ENCODE measurements at places on chromosomes 4 and X.

DNA sequence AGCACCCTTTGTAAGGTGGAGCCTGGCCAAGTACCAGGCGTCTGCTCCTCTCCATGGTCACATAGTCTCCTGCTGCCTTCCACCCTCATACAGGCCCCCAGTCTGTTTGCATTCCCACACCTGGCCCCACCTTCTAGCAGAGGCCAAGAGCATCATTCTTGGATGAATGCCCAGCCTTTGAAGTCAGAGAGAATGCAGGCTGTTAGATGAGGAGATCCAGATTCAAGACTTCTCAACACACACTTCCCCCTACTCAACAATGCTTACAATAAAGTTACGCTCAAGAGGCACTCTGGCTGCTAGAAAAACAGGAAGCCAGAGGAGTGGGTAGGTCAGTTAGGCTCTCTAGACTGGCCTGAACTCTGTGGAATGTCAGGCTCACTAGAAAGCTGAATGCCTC is 43.3 kb downstream of the SHROOM4 start:
- no peak for DNase-seq

DNA sequence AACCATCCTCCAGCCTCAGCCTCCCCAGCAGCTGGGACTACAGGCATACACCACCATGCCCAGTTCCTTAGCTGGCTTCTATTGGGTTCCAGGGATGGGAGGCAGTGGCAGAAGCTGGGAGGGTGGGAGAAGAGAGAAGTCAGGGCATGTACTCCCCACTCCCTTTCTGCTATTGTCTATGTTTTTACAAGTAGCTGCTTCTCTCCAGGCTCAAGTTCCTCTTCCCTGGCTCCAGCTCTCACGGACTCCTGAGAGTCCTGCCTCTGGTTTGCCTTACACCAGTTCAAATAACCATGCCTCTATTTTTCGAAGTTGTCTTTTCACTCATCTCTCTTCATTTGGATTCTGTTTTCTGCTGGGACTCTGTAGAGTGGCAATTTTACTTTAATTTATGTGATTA is 2.9 kb downstream of the TBC1D9 start:
- DNase-seq = no peak

- DNase-seq = no peak
Observed at GRCh38 chr4:83572848-83573247, 36.9 kb downstream of the GPAT3 start.

GRCh38 chrX:117147249-117147648 is 684.5 kb upstream of the CT83 start:
- no peak for DNase-seq

DNA sequence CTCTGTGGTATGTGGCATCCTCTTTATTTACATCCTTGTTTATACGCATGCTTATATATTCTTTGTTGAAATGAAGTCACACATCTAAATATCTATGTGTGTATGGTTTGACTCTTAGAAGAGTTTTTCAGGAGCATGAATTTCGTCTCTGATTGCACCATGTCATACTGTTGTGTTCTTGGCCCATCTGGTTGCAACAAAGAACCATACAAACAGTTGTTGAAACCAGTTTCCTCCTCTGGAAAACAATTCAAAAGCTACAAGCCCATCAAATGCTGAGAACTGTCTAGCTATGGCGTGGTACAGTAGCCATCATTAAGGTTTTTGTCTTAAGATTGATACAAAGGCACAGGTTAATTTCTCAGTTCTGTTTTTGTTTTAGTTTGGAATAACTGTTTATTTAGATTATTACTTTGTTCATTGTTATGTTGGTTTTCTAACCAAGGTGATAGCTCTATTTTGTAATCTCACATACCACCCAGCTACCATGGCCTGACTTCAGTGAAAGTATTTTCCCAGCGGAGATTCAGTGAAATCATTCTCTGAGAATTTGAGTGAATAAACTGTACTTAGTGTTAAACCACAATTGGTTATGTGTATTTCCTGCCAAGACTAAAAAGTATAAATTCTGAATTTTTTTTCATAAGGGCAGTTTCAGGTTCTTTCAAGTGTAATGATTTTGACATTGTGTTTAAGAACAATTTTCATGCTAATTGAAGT is 91.0 kb downstream of the ARHGAP24 start:
- peak; percentile 64 for DNase-seq

- no peak for DNase-seq
Observed at GRCh38 chr4:188647820-188648370, 508.7 kb downstream of the TRIML1 start.

DNA sequence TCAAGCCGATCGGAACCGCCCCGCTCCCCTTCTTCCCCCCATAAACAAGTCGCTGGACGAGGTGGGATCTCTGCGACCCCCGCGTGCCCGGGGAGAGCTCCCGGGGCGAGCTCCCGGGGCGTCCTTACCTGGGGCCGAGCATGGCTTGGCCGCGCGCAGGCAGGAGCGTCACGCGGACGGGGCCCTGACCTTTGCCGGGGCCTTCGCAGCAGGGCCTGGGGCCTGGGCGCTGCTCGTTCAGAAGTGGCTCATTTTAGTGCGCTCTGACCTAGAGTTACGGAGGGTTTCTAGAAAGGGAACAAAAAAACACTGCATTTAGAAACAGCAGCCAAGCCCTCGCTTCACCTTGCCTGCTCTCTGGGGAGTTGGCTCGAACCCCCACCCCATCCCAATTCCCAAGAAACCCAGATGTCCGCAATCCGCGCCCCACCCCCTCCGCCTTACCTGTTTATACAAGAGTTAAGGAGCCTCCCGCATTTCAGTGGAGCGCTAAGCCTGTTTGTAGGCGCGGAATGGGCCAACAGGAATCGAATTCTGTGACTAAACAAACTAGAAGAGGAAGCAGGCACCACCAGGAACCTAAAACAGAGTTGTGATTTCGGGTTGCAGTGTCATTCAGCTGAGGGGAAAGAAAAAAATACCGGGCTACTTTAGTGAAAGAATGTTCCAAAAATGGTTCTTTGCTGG is 814 bp upstream of the RBM47 start:
- no peak for DNase-seq

DNA sequence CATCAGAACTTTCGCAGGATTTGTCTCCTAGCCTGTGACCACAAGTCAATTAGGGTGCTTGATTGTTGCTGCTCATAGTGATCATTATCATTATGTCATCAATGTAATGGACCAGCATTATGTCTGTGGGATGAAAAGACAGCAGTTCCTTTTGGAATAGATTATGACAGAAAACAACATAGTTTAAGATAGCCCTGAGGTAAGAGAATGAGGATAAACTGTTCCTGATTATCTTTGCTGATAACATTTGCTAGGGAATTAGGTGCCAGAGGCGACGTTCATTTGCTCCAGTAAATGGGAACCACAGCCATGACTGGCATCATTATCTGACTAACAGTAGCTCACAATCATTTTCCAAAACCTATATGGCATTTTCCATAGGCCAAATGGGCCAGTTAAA is 12.7 kb upstream of the THOC2 start:
- no peak for DNase-seq

GRCh38 chr4:1012034-1012739 is 761 bp downstream of the FGFRL1 start:
- peak; percentile 66 for DNase-seq

DNA sequence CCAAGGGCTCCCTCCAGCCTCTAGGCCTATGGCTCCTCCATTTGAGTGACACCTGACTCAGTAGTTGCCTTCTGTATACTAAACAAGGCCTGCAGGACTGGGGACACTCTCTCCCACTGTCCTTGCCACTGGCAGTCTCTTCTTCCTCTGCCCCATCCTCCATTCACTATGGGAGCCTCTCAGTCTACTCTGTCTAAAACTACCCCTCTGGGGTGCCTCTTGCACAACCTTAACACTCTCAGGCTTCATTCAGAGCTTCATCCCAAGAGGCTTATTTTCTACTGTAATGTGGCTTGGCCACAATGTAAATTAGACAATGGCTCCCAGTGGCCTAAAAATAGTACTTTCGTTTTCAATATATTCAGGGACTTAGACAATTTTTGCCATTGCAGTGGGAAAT is 133.0 kb downstream of the ZC4H2 start:
- no peak for DNase-seq

DNA sequence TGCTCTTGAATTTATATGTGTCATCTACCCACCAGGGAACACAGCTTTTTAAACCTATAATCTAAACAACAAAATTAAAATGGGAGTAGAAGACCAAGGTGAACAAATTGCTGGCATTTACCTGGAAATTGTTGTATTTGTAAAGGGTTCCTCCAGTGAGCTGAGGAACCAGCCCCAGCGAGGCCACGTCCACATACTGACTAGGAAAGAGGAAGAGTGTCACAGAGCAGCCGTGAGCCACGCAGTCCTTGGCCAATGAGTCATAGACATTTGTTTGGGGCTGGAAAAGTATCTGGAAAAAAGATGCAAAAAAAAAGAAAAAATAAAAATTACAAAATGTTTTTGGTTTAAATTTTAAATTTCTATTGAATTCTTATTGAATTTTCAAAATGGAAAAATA is 58.7 kb downstream of the METTL14 start:
- peak; percentile 82 for DNase-seq

GRCh38 chr4:188624370-188624769 is 485.1 kb downstream of the TRIML1 start:
- DNase-seq = no peak

DNA sequence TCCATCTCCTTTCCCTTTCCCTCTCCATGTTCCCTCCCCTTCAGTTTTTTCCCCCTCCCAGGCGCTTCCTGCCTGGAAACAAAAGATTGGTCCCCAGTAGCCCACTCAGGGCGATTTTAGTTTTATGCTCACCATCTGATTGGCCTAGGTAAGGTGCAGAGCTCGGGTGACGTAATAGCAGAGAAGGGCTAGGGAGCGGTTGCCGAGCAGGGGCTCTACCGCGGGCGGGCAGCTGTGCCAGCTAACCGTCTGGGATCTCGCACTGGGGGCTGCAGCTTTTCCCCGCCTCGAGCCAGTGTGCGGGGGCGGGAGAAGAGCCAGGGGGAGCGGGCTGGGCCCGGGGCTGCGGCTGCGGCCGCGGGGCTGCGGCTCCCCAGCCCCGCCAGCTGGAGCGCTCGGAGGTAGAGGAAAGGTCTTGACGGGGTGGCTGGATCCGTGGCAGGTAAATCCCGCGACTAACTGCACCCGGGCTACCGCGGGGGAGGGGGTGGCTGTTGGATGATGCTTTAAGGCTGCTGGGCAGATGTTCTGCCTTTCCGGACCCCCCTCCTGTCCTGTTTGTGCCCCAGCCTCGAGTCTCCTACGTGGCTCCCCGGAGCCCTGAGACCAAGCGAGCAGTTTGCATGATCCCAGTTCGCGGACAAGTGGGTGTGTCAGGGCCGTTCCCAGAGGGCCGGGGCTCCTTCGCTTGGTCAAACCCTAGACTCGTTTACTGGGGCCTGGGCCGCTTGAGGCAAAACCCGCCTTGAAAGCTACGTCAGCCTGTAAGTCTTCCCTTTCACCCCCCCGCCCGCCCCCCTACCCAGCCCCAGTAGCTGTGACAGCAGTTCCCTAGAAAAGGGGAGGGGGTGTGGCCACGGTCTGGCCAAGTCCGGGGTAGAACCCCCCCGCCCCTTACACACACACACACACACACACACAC is at the start of gene PAK3:
Gene PAK3 (plus strand): TSS at position 218 of the 922 bp plus-strand sequence. CDS start 26,913 bp downstream, outside the sequence.
- peak; percentile 15 for DNase-seq

- no peak for DNase-seq
Observed at GRCh38 chr4:75644095-75644494, 13.8 kb upstream of the CDKL2 start.

DNA sequence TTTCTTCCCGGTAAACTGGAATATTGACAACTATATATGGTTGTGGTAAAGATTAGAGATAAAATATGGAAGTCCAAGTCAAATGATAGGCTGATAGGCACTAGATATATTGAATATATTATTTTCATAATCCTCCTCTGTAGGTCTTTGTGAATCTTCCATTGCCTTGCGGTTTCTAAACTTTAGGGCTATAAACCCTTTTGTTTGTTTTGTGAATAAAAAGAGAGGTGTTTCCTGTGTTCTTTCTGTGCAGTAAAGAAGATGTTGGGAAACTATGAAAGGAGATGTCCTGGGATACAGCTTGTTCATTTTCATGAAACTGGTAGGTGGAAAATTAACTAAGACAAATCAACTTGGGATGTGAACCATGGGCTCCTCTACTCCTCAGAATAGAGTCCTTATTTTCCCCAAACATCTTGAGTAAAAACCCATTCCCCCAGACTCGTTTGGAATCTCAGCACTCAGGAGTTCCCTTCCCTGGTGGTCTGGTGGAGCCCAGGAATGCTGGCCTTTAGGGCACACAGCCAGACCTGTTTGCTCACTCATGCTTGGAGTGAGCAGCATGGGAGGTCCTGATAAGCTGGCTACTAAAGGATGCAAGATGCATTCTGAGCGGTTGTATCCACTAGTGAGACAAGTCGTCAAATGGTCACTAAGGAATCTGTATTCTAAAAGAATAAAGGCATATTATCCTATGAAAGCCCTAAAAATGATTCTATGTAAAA is 22.2 kb downstream of the PRDM8 start:
- DNase-seq = peak; percentile 18

DNA sequence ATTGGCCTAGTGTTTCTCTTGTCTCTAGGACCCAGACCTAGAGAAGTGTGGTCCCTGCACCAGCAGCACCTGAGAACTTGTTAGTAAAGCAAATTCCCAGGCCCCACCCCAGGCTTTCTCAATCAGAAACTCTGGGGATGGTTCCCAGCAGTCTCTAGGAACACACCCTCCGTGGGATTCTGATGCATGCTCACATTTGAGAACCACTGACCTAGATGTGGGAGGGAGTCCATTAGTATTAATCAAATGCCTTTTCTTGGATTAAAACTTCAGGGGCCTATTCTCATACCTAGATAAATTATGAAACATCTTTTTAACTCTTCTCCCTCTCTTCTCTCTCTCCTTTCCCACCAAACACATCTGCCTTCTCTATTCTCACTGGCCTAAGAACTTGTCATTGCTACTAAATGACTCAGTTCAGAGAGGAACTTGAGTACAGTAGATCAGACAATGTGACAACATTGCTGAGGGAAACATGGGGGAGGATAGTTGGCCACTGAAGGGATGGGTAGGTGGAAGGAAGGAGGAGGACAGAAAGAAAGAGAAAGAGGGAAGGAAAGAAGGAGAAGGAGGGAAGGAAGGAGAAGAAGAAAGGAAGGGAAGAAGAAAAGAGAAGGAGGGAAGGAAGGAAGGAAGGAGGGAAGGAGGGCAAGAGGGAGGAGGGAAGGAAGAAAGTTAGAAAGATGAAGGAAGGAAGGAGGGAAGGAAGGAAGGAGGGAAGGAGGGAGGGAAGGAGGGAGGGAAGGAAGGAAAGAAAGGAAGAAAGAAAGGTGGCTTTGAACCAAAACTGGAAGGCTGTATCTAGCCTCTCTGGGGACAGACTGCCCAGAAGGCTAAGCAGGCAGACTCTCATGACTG is 132.7 kb upstream of the MAP3K15 start:
- peak; percentile 72 for DNase-seq

DNA sequence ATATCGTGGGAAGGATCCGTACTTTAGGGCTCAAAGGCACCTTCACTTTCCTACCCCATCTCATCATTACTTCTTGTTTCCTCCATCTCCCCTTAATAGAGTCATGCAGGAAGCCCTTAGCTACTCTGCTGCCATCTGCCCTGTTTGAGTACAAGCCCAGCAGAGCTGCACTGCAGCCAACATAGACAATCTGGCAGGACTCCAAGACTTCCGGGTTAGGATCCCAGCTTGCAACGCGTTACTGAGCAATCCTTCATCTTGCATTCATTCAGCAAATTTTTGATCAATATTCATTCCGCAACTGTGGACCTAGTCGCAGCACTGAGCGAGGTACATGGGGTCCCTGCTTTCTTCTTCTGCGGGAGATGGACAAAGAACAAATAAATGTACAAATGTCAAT is 344.9 kb downstream of the BCOR start:
- no peak for DNase-seq
